Lower leg skin (tissue), 4 donors: ENCODE measurements at places on chromosomes 1 and 21.

GRCh38 chr1:101996825-101997465, at the start of gene OLFM3:
OLFM3 (minus strand) TSS chr1:101996926.
- DNase-seq = no peak

DNA sequence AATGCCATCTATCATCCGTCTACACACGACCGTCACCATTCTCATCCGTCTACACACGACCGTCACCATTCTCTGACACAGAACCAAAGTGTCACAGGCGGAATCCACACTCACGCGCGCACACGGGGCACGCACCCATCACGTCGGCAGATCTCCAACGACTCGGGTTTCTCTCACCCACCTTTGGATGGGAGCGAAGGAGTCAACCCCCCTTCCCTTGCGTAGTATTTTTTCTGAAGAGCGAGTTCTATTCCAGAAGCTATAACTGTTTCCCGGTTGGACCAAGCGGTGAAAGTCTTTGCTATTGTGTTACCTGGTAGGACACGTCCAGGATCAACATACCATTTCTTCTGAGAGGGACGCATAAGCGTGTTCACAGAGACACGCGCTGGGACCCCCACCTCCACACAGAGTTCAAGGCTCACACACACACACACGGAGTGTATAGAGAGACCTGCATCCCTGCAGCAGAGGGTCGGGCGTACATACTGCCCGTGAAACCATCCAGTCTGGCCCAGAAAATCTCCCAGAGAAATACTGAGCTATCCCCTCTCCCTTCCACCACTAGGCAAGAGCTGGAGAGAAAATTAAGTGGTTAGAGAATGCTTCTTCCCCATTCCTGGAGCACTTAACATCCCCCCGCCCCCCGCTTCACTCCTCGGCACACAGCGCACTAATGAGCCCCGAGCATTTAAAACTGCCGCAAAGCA, 741 bp downstream of the DUSP10 start:
- peak; percentile 85 for DNase-seq

- DNase-seq = peak; percentile 54
Measured at GRCh38 chr1:221203224-221204054, 324.2 kb downstream of the HLX start.

- no peak for DNase-seq
Measured at GRCh38 chr21:34078915-34079314, 5.5 kb downstream of the MRPS6 start.

GRCh38 chr1:168972887-168973286, 133.6 kb upstream of the ATP1B1 start:
- no peak for DNase-seq

DNA sequence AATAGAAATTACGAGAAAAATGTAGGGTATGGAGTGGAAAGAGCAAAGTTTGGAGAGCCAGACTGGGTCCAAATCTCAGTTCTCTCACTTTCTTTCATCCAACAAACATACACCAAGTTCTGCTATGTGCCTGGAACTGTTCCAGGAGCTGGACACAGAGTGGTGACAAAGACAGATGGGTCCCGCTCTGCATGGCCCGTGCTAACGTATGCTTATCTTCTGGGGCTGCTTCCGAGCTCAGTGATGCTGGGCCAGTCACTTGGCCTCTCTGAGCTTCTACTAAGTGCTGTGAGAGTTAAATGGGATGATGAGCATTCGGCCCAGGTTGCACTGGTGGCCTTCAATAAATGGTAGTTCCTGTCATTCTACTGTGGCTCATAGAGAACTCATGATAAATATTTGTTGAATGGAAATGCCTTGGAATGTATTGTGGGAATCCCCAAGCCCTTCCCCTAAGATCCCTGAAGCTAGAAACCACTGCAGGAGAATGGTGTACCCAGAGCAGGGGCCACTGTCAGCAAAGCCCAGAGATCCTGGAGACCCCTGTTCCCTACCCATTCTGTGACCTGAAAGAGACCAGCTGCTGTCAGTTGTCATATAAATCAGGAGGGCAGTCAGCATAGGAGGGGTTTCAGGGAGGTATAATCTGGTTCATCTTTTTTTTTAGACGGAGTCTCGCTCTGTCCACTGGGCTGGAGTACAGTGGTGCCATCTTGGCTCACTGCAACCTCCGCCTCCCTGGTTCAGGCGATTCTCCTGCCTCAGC, 3.8 kb downstream of the LEMD1 start:
- DNase-seq = peak; percentile 36

DNA sequence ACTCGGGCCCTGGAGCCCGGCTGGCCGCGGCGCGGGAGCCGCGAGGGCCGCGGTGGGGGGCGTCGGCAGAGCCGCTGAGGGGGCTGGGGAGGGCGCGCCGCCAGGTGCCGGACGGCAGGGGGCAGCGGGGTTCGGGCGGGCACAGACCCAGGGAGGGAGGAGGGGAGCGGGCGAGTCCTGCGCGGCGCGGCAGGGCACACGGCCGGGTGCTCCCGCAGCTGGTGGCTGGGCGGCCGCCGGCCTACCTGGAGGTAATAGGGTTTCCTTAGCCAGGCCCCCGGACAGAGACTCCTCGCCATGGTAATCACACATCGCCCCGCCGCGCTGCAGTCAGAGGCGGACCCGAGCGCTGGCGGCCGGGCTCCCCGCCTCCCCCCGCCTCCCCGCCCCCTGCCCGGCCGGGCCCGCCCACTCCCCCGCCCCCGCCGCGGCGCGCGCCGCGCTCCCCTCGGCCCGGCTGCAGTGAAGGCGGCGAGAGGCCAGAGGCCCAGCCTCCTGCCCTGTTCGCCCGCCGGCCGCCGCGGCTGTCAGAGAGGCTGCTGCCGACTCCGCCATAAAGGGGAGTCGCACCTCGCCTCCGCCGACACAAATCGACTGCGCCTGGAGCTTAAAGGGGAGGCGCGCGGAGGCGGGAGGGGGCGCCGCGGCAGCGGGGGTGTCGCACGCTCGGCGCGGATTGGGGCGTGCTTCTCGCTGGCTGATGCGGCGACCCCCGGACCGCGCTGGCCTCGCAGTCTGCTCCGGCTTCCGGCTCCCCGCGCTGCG, at the start of gene DIPK1A:
DIPK1A (minus strand) TSS at position 332 of the 765 bp plus-strand sequence; CDS start at position 299, 33 bp downstream.
- DNase-seq = peak; percentile 64

- peak; percentile 70 for DNase-seq
Measured at GRCh38 chr1:91829293-91830153, 56.4 kb downstream of the TGFBR3 start.

DNA sequence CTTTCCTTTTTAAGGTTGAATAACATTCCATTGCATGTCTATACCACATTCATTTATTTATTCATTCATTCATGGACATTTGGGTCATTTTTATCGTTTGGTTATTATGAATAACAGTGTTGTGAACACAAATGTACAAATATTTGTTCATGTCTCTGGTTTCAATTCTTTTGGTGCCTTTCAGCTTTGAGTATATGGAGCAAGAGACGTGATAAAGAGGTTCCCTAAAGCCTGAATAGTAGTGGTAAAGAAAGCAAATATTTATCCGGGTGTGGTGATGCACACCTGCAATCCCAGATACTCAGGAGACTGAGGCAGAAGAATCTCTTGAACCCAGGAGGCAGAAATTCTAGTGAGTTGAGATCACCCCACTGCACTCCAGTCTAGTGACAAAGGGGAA, 5.3 kb upstream of the RLF start:
- DNase-seq = no peak
